ENCODE measurements at places on chromosomes 7 and 10.

GRCh38 chr7:85682833-85683620 is 496.2 kb upstream of the SEMA3D start:
- DNase-seq, result no peak

- DNase-seq, result no peak
Measured at GRCh38 chr7:68744036-68744435, 854.2 kb upstream of the AUTS2 start.

- DNase-seq, result no peak
Measured at GRCh38 chr10:21727452-21728168, 193.6 kb downstream of the MLLT10 start.

- no peak for DNase-seq
Measured at GRCh38 chr10:105806-106205, 29.4 kb upstream of the ZMYND11 start.

DNA sequence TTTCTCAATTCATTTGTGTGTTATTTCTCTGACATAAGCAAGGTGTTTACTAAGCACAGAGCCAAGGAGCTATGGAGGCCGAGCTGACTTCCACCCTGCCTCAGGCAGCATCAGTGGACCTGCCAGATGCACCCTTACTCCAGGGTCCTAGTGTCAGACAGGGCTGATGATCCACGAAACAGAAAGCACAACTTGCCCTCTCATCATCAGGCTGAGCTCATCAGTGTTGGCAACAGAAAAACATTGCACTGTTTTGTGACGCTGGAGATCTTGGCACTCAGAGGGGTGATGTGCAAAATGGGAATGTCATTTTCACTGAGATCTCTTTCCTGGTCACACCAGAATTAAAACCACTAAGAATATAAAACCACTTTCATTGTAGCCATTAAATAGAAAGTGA is 201.8 kb downstream of the GLI3 start:
- DNase-seq, result no peak

- no peak for DNase-seq
Measured at GRCh38 chr7:41239596-41239995, 463.3 kb downstream of the INHBA start.

- peak; percentile 35 for DNase-seq
Measured at GRCh38 chr7:75915416-75916156, 631 bp downstream of the POR start.

GRCh38 chr10:50381642-50382041 is 130.3 kb upstream of the ASAH2 start:
- DNase-seq, result no peak

DNA sequence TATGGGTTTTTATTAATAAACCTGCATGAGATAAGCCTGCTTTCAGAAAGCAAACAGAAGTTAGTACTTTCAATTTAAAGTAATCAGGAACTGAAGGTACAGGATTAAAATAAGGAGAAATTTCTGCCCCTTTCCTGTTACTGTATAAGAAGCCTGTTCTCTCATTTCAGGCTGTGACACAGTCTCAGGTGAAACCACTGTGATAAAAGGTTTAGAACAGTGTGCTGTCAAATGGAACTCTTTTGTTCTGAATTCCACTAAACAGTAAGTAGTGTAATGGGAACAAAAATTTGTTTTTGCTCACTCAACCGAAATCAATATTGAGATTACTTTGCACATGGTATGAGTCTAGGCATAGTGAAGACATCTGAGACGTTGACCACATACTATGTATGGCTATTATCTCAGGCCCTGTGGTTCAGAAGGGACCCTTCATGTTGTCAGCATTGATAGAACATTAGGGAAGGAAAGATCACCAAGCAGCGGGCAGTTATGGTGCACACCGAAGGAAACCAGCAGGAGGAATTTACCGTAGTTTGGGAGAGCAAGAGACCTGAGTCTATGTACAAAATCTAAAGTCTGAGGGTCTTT is 14.9 kb downstream of the HEPACAM2 start:
- no peak for DNase-seq

DNA sequence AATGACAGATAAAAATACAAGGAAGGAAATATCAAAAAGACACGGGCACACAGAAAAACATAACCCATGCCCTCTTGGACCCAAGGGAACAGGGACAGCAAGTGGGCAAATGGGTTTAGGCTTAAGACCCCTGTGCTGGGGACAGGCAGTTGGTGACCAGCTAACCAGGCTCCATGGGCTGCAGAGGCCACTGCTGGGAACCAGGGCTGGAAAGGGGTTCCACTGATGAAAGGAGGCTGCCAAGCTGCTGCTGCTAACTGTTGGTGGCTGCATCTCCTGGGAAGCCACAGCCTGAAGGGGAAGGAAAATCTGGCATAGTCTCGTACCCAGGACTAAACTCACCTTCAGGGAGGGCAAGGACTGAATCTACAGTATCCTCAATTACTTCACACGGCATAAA is 579.2 kb upstream of the MGMT start:
- DNase-seq, result no peak

- no peak for DNase-seq
Measured at GRCh38 chr10:69703256-69703655, 73.2 kb downstream of the FAM241B start.

DNA sequence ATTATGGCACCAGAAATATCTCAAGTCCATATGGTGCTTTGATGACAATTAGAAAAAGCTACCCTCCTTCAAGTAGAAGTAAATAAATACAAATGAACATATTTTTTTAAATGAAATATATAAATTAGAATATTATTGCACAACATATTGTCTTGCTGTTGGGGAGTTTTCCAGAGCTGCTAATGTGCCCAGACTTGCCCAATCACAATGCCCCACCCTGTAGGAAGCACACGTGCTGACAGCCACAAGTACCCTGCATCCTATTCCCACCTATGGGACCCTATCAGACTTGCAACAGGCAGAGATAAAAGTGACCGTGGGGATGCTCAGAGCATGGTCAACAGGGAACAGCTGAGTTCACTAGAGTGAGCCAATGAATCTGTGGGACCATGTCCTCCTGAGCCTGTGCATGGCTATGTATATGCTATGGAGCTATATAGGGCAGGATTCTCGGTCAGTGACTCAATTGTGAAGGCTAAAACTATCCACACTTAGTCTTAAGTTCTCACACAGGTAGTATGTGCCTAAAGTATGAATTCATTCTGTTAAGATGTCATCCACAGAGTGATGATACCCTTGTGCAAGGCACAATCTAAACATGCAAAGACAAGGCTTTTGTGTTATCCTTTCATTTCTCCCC is 336.0 kb downstream of the HGF start:
- no peak for DNase-seq

GRCh38 chr10:86305521-86305920 is 61.1 kb downstream of the GRID1 start:
- DNase-seq, result peak; percentile 19

DNA sequence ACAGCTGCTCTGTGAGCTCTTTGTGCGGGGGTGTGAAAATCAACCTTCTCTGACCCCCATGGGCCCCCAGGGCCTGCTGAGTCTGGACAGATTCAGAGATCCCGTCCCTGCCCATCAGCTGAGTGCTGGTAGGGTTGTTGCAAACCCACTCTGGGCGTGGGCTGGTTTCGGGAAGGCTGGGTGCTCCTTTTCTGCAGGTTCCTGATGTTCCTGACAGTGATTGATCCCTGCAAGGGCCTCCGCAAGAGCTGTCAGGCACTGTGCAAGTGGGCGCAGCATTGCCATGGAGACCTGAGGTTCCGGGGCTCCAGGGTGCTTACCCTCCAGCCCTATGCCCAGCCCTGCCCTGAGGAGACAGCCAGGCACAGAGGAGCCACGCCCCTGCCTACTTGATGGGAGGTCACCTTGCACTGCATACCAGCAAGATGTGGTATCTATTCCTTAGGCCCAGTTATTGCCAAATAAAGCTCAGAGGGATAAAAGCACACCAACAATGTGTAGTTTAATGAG is 44.3 kb upstream of the INPP5A start:
- DNase-seq, result no peak

DNA sequence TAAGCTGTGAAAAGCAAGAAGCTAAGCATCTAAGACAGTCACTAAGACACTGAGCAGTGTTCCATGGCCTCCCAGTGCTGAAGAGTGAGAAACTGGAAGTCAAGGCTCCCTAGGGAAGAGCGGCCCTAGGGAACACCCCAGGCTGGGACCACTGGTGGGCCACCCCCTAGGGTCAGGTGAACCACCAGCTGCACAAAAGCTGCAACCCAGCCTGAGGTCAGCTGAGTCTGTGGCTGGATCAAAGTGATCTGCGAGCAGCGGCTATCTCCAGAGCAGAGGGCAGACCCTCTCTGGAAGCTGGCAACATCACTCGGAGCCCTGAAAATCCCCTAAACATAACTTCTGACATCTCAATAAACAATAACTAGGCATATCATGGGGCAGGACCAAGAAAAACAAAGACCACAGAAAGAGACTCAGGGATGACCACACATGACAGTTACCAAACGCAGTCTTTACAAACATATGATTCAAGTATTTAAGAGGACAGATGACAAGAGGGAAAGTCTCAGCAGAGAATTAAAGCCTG is 125.8 kb downstream of the DLG5 start:
- DNase-seq, result no peak

DNA sequence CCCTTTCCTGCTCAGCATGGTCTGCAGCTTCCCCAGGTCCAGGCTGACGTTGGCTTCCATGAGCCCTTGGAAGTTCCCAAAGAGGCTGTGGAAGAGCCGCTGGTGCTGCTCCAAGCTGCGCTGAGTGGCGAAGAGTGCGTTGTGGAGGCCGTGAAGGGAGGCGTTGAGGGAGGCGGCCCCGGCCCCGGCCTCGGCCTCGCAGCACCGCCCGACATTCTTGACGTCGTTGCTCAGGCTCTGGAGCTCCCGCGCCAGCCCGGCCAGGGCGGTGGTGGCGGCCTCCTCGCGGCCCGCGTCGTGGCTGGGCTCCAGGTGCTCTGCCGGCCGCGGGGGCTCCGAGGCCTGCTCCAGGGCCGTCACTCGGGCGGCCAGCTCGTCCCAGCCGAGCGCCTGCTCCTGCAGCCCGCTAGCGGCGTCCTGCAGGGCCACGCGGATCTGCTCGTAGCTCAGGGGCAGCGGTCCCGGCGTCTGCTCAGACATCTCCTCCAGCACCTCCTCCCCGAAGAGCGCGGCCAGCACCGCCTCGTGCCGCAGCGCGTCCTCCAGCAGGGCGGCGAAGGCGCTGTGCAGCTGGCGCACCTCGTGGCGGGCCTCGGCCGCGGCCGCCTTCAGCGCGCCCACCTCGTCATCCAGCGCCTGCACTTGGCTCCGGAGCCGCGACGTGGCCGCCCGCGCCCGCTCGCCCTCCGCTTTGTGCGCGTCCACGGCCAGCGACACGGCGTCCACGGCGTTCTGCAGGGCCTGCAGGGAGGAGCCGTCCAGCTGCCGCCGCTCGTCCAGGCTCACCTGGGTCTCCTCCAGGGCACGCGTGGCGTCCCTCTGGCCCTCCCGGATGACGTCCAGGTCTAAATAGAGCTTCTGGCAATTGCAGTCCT is 14.7 kb downstream of the MMRN2 start:
- DNase-seq, result no peak

GRCh38 chr10:51748959-51749358 is 49.6 kb upstream of the CSTF2T start:
- no peak for DNase-seq

DNA sequence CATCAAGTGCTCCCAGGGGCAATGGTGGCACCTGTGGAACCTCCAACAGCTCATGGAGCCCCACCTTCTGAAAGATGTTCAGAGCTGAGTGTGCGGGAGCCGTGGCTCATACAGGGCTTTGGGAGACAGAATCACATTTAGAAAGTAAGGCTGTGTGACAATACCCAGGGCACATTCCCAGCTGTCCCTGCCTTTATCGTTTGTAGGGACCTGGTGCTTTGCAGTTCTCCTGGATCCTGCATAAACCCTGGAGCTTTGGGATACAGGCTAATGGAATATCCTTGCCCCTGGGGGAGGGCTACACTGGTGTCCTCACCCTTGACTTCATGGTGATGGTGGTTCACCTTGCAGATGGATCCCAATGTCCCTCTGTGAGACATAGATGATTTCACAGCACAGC is 134.8 kb upstream of the LAMB4 start:
- DNase-seq, result no peak

DNA sequence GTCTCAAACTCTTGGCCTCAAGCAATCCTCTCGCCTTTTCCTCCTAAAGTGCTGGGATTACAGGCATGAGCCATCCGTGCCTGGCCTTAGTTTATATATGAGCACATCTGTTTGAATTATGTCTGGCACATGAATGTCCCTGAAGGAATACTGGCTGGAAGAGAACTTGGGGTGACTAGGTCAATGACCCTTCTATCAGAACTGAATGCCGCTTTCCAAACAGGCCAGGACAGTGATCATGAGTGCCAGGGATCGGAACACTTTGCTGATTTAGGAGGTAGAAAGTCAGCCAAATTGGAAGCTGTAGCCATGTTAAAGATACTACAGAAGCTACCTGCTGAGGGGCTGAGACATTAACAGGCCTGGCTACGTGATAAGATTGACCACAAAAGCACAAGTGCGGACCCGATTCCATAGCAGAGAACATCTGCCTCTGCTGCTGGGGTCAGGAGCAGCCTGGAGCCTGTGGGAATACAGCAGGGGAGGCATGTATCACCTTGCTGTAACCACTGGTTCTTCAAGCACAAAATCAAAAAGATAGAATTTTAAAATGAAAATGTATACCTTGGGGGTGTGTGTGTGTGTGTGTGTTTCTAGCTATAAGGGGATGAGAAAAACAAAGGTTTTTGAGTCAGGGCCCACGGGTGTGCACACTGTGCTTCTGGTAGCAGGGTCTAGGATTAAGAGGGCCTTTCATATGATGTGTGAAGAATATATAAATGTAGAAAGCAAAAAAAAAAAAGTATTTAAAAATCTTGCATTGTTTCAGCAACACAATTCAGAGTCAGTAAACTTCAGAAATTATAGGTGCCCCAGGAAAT is 293.7 kb downstream of the BBS9 start:
- no peak for DNase-seq

- DNase-seq, result no peak
Measured at GRCh38 chr7:80014511-80014910, 120.1 kb upstream of the GNAI1 start.

DNA sequence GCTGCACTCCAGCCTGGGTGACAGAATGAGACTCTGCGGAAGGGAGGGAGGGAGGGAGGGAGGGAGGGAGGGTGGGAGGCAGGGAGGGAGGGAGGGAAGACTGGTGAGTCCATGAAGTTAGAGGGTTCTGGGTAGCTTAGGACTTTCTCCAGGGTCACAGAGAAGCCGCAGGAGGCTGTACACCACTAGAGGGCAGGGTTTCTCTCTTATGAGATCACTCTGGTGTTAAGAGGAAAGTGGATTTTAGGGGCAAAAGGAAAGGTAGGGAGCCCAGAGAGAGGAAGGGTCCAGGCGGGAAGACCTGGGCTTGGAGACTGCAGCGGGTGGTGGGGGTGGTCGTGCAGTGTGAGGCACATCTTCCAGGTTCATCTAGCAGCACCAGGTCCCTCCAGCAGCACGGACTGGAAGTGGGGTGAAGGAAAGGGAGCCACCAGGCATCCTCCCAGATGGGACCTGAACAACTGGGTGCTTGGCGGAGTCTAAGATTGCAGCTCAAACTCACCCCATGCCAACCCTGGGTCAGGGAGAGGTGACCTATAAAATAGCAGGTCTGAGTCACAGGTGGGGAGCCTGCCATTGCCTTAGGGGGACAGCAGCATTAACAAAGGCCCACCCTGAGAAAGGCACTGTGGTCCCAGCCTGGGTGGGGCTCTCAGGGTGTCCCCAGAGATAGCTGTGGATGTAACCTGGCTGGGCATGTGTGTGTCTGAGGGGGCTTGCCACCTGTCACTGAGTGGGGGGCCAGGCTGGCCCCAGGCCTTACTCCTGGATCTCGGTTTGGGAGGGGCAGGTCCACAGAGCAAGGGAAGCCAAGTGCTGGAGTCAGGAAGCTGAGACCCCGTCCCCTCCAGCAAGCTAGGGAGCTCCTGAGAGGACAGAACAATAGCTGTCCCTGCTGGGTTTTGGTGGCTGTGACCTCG is 48.5 kb upstream of the SLC29A3 start:
- DNase-seq, result peak; percentile 31

- DNase-seq, result no peak
Measured at GRCh38 chr7:22551768-22552513, 52.0 kb upstream of the STEAP1B start.
